Thymus (tissue), 14 donors: ENCODE measurements at places on chromosomes 2 and 18. TPM values are rescaled to one million over a fixed set of nuclear protein-coding genes. Genes with fewer than 3 reads are reported as not detected.
A peak's percentile ranks its signal among the peaks of the same experiment; 100 is the strongest.

DNA sequence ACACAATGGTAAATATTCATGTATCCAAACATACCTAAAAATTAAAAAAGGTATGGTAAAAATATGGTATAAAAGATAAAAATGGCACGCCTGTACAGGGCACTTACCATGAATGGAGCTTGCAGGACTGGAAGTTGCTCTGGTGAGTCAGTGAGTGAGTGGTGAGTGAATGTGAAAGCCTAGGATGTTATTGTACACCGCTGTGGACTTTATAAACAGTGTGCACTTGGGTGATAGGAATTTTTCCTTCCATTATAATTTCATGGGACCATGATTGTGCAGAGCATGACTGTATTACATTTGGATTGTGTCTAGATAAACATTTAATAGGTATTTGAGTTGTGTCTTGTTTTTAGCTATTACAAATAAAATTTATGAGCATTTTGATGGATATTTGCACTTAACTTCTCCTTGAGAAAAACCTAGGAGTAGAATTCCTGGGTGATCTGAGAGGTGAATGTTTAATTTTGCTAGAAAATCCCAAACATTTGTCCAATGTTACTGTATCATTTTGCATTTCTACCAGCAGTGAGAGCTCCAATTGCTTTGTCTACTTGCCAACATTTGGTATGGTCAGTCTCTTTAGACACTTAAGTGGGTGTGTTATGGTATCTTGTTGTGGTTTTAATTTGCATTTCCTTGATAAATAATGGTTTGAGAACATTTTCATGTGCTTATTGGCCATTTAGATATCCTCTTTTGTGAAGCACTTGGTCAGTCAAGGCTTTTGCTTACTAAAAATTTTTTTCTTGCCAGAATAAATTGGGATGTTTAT lies 81.7 kb downstream of the BCL2L11 start:
- no peaks in the 10 kb centered on the region for H3K4me1 ChIP-seq
- no peaks in the 10 kb centered on the region for H3K27me3 ChIP-seq
- H3K36me3 ChIP-seq = no peaks in the 10 kb centered on the region
- no peak overlapping the region for H3K27ac ChIP-seq
- no peak overlapping the region for H3K4me3 ChIP-seq

GRCh38 chr2:239870863-239871262 lies 154.3 kb downstream of the NDUFA10 start:
- no peaks in the 10 kb centered on the region for H3K4me1 ChIP-seq
- no peak for DNase-seq
- H3K27ac ChIP-seq = no peak overlapping the region

DNA sequence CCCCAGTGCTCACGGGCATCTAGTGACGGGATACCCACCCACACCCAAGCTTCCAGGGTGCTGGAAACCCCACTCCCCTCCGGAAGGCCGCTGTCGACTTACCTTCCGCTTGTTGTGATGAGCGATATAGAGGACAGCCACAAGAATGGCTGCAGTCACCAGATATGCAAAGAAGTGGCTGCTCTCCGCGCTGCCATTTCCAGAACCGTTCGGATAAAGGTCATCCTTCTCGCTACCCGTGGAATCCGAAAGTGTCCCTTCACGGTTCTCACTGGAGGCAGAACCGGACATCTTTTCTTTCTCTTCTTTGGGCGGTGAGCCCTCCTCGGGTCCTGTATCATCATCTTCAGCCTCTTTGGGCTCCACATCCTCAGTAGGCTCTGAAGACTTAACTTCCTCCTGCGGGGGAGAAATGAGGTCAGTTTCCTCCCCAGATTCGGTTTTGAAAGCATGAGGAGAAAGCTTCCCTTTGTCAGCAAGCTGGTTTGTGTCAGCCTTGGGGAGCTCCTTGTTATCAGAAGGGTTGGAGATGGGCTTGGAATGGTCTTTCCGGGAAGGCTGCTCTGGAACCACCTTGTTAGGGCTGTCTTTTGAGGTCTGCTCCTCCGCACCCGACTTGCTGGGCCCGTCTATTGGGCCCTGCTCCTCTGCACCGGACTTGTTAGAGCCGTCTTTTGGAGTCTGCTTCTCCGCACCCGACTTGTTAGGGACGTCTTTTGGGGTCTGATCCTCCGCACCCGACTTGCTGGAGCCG lies 1.2 kb downstream of the TGOLN2 start:
- peak; percentile 30 for DNase-seq
- peaks cover 33% of the 10 kb centered on the region for H3K36me3 ChIP-seq
- peaks cover 23% of the 10 kb centered on the region for H3K4me1 ChIP-seq
- no peaks in the 10 kb centered on the region for H3K27me3 ChIP-seq
- peak overlapping the region; percentile 93 for H3K4me3 ChIP-seq
- peak overlapping the region; percentile 97 for H3K27ac ChIP-seq

GRCh38 chr2:120488531-120488930 lies 142.6 kb downstream of the INHBB start:
- no peaks in the 10 kb centered on the region for H3K36me3 ChIP-seq
- H3K27me3 ChIP-seq = no peaks in the 10 kb centered on the region
- no peaks in the 10 kb centered on the region for H3K4me1 ChIP-seq
- H3K27ac ChIP-seq = no peak overlapping the region

- no peaks in the 10 kb centered on the region for H3K4me1 ChIP-seq
- no peak overlapping the region for H3K27ac ChIP-seq
- H3K27me3 ChIP-seq = no peaks in the 10 kb centered on the region
- no peaks in the 10 kb centered on the region for H3K36me3 ChIP-seq
These were observed 33.3 kb downstream of the TMEM37 start for GRCh38 chr2:119464981-119465380.

- H3K27me3 ChIP-seq = no peaks in the 10 kb centered on the region
- DNase-seq = no peak
- H3K4me1 ChIP-seq = no peaks in the 10 kb centered on the region
- H3K4me3 ChIP-seq = no peak overlapping the region
- H3K36me3 ChIP-seq = peaks cover 65% of the 10 kb centered on the region
These were observed 40.4 kb upstream of the MTIF2 start for GRCh38 chr2:55309446-55309845.

GRCh38 chr2:59425247-59425646 lies 1128.2 kb downstream of the BCL11A start:
- no peaks in the 10 kb centered on the region for H3K4me1 ChIP-seq
- no peaks in the 10 kb centered on the region for H3K27me3 ChIP-seq
- H3K36me3 ChIP-seq = no peaks in the 10 kb centered on the region
- H3K27ac ChIP-seq = no peak overlapping the region

- H3K27me3 ChIP-seq = no peaks in the 10 kb centered on the region
- peaks cover 13% of the 10 kb centered on the region for H3K4me1 ChIP-seq
- H3K27ac ChIP-seq = no peak overlapping the region
- DNase-seq = no peak
- H3K36me3 ChIP-seq = no peaks in the 10 kb centered on the region
These were observed 259.9 kb downstream of the NDUFA10 start for GRCh38 chr2:239765076-239765845.

GRCh38 chr2:164746713-164747112 lies 94.9 kb downstream of the COBLL1 start:
- no peaks in the 10 kb centered on the region for H3K36me3 ChIP-seq
- H3K27me3 ChIP-seq = no peaks in the 10 kb centered on the region
- H3K4me1 ChIP-seq = no peaks in the 10 kb centered on the region

TTL gene
- 13.5 TPM for total RNA-seq

ALK gene
- total RNA-seq = 0.19 TPM

PAX8 gene
- total RNA-seq = 0.19 TPM

CRACDL gene
- total RNA-seq = 1.9 TPM

OSBPL6 gene
- total RNA-seq = 0.28 TPM

SPC25 gene
- 16.0 TPM for total RNA-seq
